Inflammatory macrophage treated with lipopolysaccharide for 1 hour (primary cell): ENCODE measurements at places on chromosomes 2 and 18.
A peak's percentile ranks its signal among the peaks of the same experiment; 100 is the strongest.

DNA sequence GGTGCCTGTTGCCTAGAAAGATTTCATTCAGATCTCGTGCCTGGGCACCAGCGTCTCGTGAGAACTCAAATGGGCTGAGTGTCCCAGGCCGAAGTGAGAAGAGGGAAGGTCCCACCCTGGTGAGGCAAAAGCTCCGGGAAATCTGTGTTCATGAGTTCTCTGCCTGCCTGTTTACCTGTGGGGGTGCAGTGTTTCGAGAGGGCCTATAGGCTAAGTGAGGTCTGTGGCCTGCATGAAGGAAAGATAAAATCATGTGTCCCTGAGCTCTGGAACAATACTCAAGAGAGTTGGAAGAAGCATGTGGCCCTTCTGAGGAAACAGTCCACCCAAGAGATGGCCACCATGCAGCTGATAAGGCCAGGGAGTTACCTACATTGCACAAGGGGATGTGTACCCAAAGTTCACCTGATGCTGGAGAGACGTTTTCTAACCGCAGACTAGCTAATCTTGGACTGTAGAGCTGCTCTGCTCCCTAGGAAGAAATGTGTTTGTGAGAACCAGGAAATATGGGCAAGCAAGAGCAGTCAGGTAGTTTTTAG, 63.5 kb upstream of the ST3GAL5 start:
- DNase-seq: no peak

GRCh38 chr2:208827549-208828221, 421.1 kb downstream of the PTH2R start:
- no peak for DNase-seq

DNA sequence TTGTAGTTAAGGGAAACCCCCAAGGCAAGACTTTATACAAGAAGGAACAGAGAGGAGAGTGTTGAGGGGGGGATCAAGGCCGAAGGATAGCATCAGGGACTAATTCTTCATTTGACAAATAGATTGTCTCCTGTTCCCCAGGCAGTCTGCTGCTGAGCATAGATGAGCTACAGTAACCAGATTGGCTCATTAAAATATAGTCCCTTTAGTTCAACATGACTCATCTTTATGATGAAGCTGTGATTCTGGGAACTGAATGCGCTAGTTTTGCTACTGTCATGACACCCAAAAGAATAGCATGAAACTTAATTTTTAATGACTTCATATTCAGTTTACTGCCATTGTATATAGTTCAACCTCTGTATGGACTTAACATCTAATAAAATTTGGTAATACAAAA, 35.5 kb downstream of the TMEFF2 start:
- peak; percentile 8 for DNase-seq

DNA sequence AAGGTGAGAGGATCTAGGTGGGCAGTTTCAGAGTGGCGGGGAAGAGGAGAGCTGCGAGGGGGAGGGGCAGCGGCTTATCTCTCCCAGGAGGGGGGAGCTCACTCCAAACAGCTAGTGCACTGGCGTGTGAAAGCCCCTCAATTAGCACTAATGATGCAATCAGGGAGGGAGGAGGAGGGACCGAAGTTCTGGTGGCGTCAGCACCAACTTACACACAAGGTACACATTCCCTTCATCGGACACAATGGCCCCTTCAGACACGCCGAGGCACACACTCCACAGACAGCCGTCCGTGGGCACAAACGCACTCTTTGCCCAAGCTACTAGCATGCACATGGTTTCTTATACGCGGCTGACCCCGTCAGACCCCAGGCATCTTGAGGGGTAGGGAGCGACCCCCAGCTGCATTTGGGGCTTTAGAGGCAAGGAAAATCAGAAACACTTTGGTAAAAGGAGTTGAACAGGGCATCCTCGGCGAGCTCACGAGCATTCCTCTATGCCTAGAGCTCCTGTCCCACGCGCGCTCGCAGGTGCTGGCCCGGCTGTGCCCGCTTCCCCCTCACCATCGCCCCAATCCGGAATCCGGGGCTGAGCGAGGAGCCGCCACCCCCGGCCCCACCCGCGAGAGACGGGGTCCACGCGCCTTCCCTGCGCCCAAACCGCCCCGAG, 868 bp upstream of the PKDCC start:
- no peak for DNase-seq

DNA sequence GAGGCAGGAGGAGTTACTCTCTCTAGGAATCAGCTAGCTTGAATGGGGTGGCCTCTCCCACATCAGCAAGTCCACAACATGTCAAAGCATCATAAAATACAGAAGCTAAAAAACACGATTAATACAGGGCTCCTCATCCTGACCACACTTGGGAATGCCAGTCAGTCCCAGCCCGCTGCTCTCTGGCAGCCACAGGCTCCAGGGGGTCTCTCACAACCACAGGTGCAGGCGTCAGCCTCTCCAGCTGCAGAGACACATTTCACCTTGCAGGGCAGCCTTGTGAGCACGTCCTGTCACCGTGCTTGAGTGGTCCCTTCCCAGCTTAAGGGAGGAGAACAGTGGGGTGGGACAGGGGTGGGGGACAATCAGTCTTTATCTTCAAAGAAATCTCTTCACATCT, 137.4 kb upstream of the SH3BP4 start:
- DNase-seq: no peak

DNA sequence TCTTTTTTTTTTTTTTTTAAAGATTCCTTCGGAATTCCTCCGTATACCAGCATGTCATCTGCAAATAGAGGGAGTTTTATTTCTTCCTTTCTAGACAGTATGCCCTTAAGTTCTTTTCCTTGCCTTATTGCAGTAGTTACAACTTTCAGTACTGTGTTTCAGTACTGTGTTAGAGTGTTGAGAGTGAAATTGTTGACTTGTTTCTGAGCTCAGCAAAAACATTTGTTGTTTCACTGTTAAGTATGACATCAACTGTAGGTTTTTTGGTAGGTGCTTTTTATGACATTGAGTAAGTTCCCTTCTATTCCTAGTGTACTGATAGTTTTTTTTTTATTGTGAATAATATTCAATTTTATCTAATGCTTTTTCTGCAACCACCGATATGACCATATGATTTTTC, 43.9 kb downstream of the ACVR2A start:
- peak; percentile 36 for DNase-seq
